SW480 (cell line): ENCODE measurements at places on chromosomes 1 and 21.
A peak's percentile ranks its signal among the peaks of the same experiment; 100 is the strongest.

DNA sequence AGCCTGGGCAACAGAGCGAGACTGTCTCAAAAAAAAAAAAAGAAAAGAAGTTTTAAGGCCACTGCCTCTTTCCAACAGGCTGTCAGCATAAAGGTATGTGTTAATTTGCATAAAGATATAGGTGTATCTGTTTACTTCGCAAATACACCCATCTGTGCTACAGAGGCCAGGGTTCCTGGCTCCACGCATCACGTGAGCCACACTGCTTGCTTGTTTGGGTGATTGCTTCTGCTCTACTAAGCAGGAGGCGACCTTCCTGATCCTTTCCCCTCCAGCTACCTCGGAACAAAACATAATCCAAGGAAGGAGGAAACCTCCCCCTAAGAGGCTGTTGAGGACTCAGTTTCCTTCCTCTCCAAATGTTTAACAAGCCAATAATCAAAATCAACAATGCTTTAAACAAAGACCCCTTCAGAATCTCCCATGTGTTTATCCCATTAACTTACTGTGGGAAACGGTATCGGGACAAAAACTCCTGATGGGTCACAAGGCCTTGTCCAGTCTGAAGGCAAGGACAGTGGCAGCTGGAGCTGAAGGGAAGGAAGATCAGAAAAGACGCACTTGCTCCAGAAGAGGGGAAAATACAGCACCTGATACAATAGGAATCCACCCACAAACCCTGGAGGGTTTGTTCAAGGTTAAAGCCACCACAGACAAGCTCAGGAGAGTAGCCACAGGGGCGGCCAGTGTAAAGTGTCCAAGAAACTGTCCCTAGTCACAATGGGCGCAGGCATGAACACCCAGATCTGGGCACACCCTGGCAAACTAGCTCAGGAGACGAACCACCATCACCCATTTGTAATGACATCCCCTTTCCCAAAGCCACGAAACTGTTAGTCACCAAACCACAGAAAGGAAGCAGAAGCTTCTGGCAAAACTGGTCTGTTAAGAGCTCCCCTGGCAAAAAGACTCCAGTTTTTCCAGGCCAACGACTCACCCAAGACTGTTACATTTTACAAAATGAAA is 17.2 kb downstream of the CTNNBIP1 start:
- peak; percentile 79 for DNase-seq

GRCh38 chr1:240691909-240692705 is 80.2 kb upstream of the GREM2 start:
- DNase-seq = peak; percentile 30

GRCh38 chr1:213466541-213466940 is 415.5 kb downstream of the RPS6KC1 start:
- no peak for DNase-seq

- DNase-seq = no peak
These were observed 32.0 kb upstream of the RCAN3 start for GRCh38 chr1:24470592-24470991.

GRCh38 chr1:8439015-8439702 is 121.2 kb downstream of the SLC45A1 start:
- peak; percentile 73 for DNase-seq

- DNase-seq = no peak
These were observed 674.4 kb downstream of the KCNT2 start for GRCh38 chr1:195933835-195934234.

DNA sequence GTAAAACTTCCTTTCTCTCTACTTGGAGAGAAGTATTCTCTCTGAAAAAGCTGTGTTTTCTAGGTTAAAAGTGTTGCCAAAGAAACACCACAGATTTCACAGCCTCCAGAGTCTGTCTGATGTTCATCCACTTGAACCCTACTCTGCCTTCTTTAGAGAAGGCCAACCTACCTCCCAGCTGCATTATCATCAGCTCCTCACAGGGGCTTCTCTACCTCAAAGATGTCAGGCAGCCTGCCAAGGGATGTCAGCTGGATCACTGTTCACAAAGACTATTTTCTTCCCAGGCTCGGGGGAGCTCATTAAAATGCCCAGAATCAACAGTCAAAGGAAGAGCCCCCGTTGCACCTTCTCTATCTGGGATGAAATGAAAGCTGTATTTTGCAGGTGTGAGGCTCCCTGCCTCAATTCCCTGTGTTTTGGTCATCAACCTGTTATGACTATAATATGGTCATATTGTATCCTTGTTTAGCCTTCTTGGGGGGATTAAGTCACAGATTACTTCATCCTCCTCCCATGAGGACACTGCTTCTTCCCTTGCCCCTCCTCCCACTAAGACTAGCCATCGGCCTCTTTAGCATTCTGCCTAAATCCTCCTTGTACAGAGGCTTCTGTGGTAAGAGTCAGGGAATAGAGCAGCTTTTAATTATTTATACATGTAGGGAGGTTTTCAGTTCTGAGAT is 25.7 kb downstream of the ANGPTL7 start:
- no peak for DNase-seq

DNA sequence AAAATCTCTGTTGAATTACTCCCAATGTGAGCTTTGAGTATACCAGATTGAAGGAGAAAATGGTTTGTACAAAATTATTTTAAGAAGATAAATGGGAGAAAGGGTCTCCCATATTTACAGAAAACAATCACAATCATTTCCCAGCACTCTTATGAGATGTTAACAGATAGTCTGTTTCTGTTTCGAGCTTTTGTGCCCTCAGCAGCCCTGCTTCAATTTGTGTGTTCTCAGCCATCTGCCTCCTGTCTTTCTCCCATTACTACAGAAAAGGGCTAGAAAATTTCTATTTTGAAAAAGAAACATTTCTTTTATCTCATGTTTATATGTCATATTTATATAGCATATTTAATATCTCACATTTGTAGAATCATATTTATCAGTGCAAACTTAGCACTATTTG is 498.4 kb downstream of the TTLL7 start:
- no peak for DNase-seq

- DNase-seq = peak; percentile 76
These were observed 10.7 kb downstream of the FMOD start for GRCh38 chr1:203340112-203340790.

GRCh38 chr1:230937371-230937770 is 41.3 kb downstream of the TTC13 start:
- DNase-seq = no peak

DNA sequence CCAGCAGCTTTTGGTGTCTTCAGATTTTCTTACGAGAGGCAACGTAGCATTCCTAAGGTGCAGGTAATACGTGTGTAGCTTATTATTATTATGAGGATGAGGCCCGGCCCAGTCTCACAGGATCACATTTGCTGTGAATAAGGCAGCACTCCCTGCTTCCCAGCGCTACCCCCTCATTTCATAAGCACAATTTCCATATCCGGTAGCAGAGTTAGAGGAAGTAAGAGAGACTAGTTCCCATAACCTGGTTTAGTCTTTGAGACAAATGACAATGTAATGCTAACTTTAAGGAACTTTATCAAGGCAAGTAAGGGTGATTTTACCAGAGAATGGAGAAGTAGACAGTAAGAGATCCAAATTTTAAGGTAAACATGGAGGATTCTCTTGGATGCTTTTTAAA is 14.6 kb upstream of the LMO4 start:
- no peak for DNase-seq

DNA sequence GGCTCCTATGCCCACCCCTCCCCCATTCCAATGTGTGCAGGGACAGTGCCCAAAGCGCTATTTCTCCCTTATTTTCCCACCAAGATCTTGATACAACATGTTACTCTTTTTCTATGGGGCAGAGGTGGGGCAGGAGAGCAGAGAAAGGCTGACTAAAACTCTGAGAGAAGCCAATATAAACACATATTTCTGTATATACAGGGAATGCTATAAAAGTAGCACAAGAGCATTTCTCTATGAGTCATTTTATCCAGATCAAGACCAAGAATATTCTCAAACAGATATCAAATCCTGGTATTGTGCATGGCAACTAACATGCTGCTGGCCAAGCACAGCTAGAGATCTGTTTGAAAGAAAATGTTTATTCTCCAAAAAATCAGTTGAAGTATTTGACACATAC is 7.3 kb downstream of the WDR26 start:
- DNase-seq = no peak

GRCh38 chr1:66317248-66317515 is 216.8 kb upstream of the SGIP1 start:
- DNase-seq = no peak

DNA sequence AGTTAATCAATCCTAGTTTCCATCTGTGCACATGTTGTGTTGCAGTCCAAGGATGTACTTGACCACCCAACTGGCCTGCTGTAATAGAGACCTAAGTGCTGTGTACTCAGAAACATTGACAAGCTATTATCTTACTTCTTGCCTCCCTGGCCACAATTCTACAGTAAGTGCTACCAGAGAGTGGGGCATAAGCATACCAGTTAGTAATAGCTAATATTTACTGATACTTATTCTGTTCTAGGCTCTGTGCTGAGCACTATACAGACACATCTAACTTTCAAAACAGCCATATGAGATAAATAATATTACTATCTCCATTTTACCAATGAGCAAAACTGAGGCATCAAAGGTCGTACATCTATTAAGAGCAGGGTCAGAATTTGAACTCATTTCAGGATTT is 49.5 kb upstream of the NPL start:
- DNase-seq = no peak

DNA sequence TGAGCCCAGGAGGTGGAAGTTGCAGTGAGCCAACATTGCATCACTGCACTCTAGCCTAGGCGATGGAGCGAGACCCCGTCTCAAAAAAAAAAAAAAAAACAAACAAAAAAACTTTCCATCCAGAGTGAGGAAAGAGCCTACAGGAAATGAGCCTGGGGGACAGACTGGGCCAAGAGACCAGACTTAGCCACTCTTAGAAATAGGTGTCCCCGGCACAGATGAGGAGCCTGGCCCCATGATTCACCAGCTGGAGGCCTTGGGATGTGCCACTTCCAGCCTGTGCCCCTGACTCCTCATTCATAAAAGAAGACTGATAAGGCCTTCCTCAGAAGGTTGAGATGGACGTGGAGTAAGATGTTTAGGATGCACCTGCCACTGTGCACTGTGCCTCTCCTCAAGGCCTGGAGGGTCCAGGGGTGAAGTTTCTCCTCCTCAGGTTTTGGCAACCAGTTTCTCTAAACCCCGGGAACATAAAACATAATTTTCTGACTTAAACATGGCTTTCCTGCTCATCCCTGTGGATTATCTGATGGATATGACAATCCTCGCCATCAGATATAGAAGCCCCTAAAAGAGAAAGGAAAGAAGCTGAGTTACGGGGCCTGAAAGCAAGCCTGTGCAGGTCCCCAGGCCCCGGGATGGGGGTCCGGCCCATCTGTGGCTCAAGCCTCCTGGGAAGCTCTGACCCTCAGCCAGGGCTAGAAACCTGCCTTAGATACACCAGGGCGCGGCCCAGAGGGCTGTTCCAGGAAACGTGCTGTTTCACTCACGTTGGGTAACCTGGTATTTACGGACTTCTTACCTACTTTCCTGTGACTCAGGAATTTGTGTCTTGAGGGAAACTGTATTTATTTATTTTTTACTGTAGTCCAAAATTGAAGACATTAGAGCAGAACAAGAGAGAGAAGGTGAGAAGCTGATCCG is 26.0 kb downstream of the MX1 start:
- no peak for DNase-seq

DNA sequence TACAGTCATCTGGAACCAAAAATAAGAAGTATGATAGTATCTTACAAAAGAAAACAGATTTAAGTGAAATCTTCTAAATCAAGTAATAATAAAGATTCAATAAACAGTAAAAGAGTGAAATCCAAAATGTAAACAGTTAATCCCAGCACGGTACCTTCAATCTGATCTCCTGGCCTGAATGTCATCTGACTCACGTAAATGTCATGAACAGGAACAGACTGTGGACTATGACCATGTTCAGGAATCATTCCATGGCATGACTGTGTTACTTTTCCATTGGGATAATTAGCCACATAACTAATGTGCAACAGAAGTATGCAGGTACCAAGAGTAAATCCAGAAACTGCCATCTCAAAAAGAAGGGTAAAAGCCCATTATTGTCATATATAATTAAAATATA is 18.0 kb downstream of the FRRS1 start:
- DNase-seq = no peak

DNA sequence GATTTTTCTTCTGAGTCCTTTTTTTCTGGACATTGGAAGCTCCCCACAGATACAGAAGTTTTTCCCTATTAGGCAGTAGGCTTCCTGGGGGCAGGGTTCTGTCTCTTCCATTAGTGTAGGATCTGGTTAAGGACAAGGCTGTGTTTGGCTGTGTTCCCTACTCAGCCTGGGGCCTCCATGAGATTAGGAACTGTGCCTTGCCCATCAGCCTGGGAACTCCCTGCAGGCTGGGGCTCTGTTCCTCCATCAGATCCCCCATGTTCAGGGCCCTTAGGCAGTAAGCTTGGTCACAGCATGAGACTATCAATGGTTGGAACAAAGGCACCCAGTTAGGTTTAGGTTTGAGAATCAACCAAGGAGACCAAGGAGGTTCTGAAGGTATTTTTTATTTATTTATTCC is 22.7 kb downstream of the NAV1 start:
- DNase-seq = no peak

GRCh38 chr1:193256019-193256418 is 69.6 kb upstream of the B3GALT2 start:
- DNase-seq = no peak

DNA sequence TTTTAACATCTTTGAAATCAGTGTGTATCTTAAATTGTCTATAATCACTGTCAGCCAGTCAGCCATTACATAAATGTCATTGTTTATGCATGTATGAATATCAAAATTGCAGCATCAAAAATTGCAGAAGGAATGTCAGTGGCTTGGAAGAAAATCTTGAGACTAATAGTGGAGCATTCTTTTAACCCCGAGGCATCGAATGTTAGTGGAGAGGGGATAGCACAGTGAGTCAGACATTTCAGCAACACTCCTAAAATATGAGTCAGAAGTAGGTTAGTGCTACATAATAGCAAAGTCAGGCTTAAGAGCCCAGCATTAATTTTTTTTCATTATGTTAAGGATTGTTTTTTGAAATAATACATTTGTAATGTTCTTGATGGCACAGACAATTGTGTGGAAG is 45.5 kb downstream of the SNRPE start:
- peak; percentile 64 for DNase-seq

DNA sequence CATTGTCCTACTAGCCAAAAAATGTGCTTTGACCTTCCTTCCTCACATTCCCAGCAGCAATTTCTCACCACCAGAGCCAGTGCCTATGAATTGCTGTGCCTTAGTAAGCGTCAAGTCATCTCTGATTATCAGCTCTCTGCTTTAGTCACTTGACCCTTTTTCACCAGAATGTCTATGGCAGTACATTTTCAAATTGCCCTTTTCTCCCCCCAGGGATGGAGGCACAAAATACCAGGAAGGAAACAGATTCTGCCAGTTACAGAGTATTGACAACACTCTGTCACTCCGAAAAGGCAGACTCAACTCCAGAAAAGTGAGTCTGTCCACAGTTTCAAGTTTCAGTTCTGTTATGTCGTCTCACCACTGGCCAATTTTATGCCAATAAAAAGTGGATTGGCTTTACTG is 167.4 kb downstream of the TNFSF18 start:
- DNase-seq = no peak

- no peak for DNase-seq
These were observed 384.7 kb downstream of the RPS6KC1 start for GRCh38 chr1:213435715-213436114.

DNA sequence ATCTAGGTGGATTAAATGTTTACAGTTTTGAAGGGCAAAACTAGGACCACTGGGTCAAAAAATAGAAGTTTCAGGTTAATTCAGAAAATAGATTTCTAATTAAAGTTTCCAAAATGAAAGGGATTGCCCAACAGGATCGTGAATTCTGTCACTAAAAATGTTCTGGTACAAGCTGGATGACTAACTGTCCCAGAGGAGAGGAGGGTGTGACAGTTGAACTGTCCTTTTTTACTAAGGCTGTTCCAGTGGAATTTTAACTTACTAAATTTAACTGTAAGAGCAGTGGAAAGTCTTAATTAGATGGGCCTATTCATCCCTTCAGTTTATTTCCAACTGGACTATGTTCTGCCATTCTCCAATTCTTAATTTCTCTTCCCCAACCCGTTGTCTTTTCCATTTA is 7.2 kb downstream of the SNX7 start:
- no peak for DNase-seq
